ENCODE measurements at places on chromosomes 6 and 20. TPM values are rescaled to one million over a fixed set of nuclear protein-coding genes. Genes with fewer than 3 reads are reported as not detected.

DNA sequence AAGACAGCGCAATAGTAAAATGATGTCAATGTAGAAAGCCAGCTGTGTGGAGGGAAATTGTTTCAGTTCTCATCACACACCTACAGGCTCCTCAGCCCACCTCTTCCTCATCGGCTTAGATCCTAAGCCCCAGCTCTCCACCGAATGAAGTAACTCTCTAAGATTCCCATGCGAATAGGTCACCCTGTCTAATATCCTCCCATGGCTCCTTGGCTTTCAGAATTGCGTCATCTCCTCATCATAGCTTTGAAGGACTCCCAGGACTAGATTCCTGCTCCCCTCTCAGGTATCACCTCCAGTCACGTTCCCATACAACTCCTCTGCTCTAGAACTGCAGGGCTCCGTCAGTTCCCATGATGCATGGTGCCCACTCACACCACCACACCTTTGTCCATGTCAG is 16.2 kb upstream of the SLC22A16 start:
- DNase-seq, result no peak

DNA sequence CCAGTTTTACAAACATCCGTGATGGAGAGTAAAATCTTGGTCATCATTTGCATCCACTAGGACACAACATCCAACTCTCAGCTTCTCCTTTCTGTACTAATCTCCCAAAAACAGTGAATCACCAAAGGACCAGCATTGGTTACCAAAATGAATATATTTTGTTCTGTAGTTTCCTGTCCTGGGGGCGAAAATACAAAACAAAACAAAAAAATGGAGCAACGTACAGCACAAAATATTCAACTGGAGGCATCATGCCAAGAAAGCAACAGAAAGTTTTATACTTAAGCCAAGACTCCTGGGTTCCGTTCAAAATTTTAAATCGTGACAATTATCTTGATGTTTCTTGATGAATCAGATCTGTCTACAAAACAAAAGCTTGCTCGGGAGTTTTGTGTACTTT is 126.6 kb upstream of the CCDC28A start:
- no peak for DNase-seq

DNA sequence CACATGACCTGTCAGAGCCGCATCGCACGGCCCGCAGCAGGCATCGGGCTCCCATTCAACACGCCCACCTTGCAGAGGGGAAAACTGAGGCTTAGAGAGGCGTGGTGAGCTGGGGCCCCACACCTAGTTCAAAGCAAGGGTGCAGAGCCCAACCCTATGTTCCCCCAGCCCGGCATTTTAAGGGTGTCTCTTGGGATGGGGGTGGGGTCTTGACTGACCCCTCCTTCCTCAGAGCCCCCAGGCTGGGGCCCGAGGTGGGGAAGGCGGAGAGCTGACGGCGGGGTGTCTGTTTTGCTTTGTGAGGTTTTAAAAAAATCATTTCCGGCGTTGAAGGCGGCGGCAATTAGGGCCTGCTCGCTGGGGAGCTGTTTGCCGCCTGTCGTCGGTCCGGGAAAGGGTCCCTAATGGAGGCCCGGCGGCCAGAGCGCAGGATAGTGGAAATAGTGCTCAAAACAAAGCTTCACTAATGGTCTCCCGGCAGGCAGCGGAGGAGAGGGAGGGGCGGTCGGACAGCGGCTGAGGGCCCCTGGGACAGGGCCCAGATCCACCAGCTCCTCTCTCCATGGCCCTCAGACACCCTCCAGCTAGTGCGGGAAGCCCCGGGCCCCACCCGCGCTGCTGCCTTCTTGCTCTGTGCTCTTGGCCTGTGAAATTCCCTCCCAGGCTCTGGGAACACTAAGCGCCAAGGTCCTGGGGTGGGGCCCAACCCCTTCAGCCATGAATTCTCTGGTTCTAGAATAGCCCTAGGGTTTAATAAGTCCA is 11.9 kb downstream of the VSTM2L start:
- DNase-seq, result no peak

DNA sequence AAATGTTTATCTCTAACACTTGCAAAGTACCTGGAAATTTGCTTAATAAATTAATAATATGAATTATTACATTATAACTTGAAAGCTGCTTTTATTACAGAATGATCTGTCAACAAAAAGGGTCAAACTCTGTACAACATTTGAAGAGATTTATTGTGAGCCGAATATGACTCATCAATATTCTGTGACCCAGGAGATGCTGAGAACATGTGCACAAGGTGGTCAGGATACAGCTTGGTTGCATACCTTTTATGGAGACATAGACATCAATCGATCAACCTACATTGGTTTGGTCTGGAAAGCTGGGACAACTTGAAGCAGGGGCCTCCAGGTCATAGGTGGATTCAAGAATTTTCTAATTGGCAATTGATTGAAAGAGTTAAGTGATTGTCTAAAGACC is 79.0 kb downstream of the RNASET2 start:
- no peak for DNase-seq

Gene RHAG
- total RNA-seq, result 0.26 TPM

GRCh38 chr6:32890831-32891230 is 36.8 kb downstream of the PSMB9 start:
- no peak for DNase-seq

Gene KIAA1755
- 0.38 TPM for total RNA-seq

- DNase-seq, result no peak
Observed at GRCh38 chr6:52704060-52704459, 33.1 kb downstream of the TMEM14A start.

DNA sequence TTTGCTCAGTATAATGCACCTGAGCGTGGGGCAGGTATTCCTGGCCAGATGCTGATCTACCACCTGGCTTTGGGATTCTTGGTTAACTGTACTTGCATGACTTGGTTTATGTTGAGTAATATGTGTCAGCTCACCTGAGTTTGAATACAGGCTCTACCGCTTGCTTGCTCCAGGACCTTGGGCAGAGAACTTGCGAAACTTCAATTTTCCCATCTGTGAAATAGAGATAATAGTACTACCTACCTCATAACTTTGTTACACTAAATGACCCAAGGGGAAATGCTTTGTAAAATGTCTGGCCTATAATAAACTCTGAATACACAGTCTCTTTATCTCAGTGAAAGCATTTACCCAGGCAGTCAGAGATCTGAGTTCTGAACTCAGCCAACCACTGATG is 51.8 kb downstream of the SCAND1 start:
- DNase-seq, result no peak

GRCh38 chr20:1301031-1301529 is 27.9 kb downstream of the SDCBP2 start:
- no peak for DNase-seq

DNA sequence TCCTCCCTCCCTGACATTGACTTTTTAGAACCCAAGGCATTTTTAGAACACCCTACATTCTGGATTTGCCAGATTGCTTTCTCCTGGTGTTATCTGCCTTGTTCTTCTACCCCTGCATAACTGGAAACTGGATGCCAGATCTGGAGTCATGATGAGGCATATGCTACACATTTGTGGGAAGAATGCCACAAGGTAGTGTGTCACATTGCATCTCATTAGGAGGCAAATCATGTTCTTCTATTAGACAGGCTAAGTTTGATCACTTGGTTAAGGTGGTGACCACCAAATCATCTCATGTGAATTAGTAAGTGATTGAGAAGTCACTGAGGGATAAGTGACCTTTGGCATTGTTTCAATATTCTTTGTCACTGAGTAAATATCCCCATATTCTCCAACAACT is 12.9 kb upstream of the NKX2-2 start:
- DNase-seq, result no peak

- no peak for DNase-seq
Observed at GRCh38 chr6:118551063-118552053, 3.3 kb downstream of the PLN start.

GRCh38 chr6:113591896-113592827 is 265.0 kb upstream of the MARCKS start:
- DNase-seq, result no peak

DNA sequence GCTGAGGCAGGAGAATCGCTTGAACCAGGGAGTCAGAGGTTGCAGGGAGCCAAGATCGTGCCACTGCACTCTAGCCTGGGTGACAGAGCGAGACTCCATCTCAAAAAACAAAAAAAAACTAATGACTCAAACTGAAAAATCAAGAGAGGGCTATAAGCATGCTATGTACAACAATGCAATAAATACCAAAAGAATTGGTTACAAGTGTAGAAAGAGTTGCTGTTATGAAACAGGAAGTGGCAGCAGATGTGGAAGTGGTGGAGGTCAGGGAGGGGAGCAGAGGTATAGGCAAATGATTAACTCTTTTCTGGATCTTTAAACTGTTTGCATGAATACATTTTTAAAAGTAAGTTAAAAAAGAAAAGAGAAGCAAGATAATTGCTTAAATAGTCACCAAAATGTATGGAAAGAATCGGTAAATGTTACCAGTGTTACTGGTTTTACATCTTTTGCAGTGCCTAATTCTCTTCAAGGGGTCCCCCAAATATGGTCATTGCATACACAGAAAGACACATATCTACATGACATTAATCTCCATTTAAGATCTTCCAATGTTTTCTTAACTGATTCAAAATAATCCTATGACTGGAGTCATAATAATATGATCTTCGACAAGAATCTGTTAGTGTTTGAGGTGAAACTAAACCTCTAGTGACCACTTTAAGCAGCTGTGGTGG is 15.0 kb downstream of the CALHM6 start:
- DNase-seq, result no peak

DNA sequence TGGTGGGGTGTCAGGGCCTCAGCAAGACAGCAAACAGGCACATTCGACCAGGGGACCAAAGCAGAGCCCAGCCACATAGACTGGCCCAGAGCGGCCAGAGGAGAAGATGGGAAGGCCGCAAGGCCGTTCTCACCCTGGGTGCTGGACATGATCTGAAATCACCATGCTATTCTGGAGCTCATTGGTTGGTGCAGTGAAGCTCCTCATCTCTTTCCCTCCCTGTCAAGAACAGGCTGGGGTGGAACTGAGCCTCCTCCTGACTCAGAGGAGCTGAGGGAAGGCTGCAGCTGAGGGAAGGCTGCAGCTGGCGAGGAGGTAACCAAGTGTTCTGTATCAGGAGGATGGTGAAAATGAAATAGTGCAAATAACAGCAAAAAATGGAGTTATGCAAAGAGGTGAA is 80.0 kb downstream of the AKAP7 start:
- no peak for DNase-seq

DNA sequence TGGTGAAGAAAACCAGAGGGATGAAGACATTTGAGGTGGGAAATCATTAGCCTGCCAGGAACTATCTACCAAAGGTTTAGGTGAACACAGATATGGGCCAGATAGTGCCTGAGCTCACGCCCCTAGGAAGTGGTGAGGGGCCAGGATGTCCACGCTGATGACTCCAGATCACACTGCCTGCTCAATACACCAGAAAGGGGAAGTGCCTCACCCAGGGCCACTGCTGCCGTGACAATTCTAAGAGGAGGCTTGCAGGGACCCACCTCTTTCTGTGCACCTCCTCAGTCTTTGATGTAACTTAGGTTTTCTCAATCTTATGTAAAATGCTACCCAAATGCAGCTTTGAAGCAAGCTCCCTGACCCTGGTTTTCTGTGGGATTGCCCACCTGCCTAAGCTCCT is 5.4 kb upstream of the RAB44 start:
- no peak for DNase-seq

Gene SUPT3H
- 9.0 TPM for total RNA-seq

DNA sequence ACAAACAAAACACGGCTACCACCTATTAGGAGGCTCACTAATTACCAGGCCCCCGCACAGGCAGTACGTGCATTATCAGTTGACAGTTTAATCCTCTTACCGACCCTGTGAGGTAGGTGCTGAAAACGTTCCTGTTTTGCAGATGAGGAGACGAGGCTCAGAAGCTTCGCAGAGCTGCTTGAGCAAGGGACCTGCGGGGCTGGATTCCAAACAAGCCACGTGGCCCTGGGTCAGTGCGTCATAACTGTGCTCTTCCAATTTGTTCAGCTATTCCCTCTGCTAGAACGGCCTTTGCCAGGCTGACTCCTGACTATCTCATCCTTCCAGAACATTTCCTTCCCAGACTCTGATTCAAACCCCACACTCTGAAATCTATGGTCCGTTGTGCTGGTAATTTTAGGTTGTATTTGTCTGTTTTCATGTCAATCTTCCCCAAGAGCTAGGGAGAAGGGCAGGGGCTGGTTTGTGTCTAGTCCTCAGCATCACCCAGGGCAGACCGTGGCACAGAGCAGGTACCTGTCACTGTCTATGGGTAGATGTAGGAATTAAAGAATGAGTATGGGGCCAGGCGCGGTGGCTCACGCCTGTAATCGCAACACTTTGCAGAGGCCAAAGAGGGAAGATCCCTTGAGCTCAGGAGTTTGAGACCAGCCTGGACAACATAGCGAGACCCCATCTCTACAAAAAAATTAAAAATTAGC is 28.8 kb upstream of the TLDC2 start:
- peak; percentile 61 for DNase-seq

DNA sequence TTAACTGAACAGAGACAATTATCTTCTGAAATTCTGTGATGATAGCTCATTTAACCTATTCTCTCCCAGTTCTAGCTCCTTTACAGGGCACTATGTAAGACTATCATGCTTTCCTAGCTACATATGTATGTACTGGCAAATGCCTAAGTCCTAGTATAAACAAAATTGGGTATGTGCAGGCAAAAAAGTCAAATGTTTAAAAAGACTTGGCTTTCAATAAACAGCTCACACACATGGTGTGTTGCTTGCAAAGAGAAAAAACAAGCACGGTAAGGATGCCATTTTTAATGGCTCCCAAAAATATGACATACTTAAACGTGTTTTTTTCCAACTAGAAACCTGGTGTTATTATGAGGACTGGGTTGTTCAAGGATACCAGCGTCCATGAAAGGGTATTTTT is 44.8 kb downstream of the TOMM6 start:
- no peak for DNase-seq

Gene MICB
- total RNA-seq, result 1.2 TPM

Gene OR11A1
- total RNA-seq, result not detected

Gene PSORS1C1
- total RNA-seq, result not detected

DNA sequence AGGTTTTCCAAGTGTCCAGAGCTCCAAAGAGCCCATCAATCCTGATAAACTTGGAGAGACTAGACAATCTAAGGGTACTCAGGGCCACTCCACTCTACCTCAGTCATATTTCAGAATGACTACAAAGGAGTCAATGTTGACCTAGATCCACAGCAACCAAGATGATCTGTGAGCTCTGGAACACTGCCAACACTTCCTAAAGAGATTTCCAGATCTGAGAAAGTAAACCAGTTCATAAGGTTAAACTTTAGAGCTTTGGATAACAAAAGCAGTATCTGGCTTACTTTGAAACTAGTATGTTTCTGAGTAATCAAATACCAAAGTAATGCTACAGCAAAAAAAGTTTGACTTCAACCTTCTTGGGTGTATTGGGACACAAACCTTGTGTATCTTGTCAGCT is 122.7 kb downstream of the BTBD9 start:
- DNase-seq, result no peak

DNA sequence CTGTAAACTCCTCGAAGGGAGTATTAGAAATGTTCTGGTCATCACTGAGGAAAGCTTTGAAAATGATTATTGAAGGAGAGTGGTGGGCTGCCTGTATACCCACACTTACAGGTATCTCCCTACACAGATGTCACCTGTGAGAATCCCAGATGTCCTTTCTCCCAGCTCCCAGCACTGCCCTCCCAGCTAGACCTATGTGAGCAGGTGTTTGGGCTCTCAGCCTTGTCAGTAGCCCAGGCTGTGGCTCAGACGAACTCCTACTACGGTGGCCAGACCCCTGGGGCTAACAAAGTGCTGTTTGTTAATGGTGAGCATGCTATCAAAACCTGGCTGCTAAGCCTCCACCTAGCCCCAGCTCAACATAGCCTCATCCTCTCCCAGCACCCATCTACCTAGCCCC is 7.1 kb downstream of the PRSS16 start:
- no peak for DNase-seq

GRCh38 chr20:44688053-44688625 is 27.0 kb upstream of the CCN5 start:
- DNase-seq, result no peak
